ENCODE measurements at places on chromosomes 6 and 20.

DNA sequence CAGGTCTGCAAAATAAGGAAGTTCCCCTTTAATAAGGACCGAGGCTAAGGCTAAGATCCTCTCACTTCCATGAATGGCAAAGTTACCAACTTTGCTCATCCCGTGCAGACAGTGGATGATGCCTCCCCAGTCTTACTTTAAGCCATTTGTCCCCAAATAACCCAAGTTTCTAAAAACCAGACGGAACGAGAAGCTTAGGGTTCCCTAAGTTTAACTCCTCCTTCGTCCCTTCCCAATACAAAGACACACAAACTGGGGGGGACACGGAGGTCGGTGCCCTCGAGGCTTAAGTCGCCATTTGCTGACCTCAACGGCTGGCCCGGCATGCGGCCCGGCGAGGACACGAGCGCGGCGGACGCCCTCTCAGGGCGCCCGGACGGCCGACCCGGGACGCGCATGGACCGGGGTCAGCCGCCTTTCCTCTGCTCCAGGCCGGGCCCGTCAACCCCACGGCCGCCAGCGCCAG, 527 bp downstream of the FBXO30 start:
- peak; percentile 75 for DNase-seq

DNA sequence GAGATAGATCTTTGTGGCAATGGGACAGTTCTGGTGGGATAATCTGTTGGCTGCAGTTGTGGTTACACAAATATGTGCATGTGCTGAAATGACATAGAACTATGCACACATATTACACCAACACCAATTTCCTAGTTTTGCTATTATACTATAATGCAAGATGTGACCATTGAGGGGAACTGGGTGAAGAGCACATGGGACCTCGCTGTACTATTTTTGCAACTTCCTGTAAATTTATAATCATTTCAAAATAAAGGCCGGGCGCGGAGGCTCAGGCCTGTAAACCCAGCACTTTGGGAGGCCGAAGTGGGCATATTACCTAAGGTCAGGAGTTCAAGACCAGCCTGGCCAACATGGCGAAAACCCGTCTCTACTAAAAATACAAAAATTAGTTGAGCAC, 8.7 kb downstream of the ARMC12 start:
- DNase-seq = no peak

- DNase-seq = no peak
These were observed 96.3 kb downstream of the RFPL4B start for GRCh38 chr6:112443179-112444065.

DNA sequence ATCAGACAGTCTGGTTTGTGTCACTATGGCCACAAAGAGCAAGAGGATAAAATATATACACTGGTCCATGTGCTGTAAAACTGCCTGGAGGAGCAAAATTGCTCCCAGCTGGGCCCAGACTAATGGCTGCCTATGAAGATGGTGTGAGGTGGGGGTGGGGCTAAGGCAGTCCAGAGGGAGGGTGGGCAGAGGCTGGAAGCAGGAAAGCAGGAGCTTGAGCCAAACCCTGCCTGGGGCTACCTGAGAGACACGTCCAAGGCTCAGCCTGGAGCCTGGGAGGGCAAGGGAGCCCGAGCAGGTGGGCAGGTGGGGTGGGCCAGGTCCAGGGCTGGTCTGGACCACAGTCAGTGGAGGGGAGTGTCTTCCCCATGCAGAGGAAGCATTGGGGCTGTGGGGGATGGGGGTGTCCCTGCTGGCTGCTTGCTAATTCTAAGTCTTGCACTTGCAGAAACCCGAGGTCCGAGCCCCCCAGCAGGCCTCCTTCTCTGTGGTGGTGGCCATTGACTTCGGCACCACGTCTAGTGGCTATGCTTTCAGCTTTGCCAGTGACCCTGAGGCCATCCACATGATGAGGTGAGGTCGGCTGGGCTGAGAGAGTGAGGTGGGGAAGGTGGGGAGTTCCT, 9.5 kb downstream of the HSPA12B start:
- DNase-seq = no peak

GRCh38 chr6:15389765-15390723, 144.2 kb downstream of the JARID2 start:
- peak; percentile 70 for DNase-seq

- peak; percentile 23 for DNase-seq
These were observed 67.5 kb downstream of the PHACTR3 start for GRCh38 chr20:59671661-59672471.

DNA sequence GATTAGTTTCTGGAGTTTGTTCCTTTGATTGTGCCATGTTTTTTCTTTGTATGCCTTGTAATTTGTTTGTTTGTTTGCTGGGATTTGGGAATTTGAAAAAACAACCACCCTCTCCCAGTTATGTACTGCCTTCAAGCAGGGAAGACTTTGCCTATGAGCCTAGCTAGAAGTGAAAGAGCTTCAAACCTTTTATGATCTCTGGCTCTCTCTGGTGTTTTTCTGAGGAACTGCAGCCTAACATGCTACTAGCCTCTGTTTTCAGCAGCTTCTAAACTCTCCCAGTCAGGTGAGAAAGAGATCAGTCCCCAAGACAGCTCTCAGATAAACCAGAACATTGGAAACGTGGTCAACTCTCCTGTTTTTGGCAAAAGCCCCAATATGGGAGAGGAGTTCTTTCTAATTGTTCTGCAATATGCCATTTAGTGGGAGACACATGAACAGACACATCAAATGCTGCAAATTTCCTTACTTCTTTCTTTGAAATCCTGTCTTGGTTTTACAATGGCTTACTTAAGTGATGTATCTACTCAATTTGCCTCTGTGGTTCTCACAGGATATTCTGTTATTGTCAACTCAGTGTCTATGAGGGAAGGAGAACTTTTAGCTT, 58.9 kb upstream of the SERINC1 start:
- no peak for DNase-seq

- no peak for DNase-seq
These were observed 113.0 kb upstream of the RREB1 start for GRCh38 chr6:6994796-6995195.

DNA sequence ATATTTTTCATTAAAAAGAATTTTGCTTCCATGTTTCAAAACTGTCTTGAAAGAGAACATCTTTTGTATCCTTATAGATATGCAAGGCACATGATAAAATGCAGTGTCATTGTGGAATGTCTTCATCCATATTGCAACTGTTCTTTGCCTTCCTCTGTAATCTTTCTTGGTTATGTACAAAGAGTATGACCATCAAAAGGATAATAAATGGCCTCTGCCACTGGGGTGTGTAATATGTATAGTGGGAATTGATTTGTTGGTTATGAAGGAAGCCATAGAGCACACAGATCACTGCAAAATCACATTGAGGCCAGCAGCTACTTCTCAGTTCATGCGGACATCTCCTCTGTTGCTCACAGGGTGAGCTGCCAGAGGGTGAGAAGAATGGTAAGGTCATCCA, 703.5 kb downstream of the TFAP2A start:
- DNase-seq = no peak

DNA sequence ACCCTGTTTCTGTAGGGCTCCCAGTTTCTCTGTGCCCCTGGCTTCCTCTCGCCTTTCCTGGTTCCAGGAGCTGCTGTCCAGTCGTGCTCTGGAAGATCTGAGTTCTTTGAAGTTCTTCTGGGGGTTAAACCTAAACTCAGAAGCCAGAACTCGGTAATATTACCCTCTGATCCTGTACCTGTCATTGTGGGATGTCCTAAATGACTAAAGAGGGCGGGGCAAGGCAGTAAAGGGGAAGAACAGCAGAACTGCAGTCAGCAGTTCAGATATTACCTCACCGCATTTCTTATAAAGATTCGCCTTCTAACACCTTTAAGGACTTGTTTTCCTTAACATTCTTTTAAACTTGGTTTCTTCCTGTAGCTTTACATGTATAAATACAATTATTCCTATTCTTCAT, 63.9 kb downstream of the FAM120B start:
- DNase-seq = no peak

DNA sequence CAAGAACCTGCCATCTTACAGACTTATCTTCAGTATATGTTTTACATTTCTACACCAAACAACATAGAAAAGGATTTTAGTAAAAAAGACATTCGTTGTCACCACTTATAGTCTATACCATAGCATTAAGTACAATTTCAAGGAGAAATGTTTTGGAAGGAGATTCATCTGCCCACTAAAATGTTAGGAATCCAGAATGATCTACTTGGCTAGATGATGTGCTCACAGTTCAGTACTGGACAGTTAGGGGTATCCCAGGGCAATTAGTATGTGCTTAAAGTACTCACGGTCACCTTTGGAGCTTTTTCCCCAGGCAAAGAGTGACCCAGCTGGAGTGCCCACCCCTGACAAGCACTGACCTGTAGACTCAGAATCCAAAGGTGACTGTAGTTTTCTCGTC, 222.9 kb downstream of the SLC24A3 start:
- no peak for DNase-seq

- DNase-seq = no peak
These were observed 12.0 kb upstream of the SLC17A3 start for GRCh38 chr6:25886066-25886465.

DNA sequence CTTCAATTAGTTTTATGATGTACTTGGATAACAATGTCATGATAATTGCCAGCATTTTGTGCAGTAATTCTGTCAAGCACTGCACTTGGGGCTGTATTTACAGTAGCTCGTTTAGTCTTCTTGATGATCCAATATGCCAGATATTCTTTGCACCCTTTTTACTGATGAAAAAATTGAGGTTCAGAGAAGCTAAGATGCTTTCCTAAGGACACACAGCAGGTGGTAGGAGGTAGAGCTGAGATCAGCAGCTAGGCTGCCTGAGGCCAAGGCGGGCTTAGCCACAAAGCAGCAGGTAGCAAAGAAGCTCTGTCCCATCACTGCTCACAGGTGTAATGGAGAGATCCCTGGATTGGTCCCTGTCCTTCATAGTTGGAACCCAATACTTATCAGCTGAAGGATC, 33.3 kb downstream of the SUMO4 start:
- no peak for DNase-seq

DNA sequence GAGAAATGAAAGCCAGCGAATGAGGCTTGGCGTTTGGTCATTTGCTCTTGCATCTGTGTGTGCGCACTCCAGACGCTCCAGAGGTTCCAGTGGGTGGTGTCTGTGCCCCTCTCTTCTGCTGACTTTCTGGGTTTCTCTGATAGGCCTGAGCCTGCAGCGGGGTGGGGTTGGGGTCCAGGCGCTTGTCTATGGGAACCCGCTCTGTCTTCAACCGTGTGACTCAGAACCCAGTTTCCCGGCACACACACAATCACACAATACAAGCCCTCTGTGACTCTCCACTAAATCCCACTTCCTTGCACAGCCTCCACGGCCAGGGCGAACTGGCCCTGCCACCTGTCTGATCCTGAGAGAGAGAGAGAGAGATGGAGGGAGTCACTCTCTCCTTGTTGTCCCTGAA, 24.6 kb downstream of the RBM38 start:
- no peak for DNase-seq

Measured in ecto neural progenitor cell (in vitro differentiated cells).